ENCODE measurements at places on chromosomes 11 and 22.

GRCh38 chr11:35912883-35913624, 30.8 kb upstream of the LDLRAD3 start:
- no peak for DNase-seq

DNA sequence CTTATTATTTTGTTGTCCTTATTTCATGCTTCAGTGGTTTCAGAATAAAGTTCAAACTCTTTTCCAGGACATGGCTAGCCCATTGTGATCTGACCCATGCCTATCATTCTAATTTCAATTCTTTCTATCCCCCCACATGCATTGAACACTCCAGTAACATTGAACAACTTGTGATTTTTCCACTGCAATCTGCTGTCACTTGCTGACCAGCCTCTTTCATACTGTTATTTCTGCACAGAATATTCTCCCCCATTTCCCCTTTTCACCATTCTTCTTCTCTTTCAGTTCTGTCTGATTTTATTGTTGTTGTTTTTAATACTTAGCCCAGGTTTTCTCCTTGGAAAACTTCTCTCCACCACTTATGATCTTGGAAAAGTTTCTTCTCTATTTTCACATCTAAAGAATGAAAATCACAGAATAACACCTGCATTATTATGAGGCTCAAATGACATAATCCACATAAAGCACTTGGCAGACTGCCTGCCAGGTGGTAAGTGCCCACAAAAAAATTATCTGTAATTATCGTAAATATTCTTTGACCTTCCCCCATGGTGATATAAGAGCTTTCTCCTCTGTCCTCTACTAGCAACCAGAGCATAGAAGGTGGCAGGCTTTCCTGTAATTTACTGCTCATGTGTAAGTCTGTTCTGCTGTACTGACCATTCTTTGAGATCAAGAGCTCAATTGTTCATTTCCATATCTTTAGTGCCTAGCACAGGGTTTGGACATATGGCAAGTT, 51.9 kb upstream of the EED start:
- DNase-seq = no peak

GRCh38 chr22:42648368-42649245, 585 bp downstream of the CYB5R3 start:
- DNase-seq = peak; percentile 73

GRCh38 chr11:5226732-5227310, at the start of gene HBB:
TSS of gene HBB (minus strand) at chr11:5227071. CDS start at chr11:5227021, 50 bp downstream.
- no peak for DNase-seq

DNA sequence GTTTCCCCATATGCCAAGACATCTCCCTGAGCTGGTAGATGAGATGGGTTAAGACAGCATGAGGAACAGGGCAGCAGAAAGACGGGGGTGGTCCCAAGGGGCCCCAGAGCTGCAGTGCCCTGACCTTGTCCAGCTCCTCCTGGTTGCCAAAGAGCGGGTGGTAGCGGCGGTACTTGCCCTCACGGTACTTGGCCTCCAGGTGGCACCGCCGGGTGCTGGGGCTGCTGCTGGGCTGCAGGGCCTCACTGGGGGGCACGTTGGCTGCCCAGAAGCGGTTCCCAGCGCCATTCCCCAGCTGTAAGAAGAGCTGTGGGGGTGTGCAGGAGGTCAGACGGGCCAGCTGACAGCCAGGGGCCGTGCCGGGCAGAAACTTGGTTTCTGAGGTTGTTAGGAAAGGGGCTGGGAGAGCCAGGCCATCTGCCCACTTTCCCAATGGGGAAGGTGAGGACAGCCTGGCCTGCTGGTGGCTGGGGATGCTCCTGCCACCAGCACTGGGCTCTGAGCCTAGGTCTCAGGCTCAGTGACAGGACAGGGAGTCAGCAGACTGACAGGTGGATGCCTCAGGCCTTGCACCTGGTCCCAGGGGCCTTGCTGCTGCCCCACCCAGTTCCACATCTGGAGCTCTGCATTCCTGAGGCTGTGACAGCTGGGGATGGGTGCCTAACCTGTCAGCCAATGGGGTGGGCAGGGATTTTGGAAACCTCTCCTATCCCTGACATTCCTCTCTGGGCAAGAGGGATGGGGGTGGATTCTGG, 30.0 kb upstream of the PDE2A start:
- no peak for DNase-seq

GRCh38 chr11:87255589-87255988, 217.9 kb downstream of the TMEM135 start:
- DNase-seq = no peak

- DNase-seq = no peak
Measured at GRCh38 chr11:100964435-100964834, 165.2 kb downstream of the PGR start.

DNA sequence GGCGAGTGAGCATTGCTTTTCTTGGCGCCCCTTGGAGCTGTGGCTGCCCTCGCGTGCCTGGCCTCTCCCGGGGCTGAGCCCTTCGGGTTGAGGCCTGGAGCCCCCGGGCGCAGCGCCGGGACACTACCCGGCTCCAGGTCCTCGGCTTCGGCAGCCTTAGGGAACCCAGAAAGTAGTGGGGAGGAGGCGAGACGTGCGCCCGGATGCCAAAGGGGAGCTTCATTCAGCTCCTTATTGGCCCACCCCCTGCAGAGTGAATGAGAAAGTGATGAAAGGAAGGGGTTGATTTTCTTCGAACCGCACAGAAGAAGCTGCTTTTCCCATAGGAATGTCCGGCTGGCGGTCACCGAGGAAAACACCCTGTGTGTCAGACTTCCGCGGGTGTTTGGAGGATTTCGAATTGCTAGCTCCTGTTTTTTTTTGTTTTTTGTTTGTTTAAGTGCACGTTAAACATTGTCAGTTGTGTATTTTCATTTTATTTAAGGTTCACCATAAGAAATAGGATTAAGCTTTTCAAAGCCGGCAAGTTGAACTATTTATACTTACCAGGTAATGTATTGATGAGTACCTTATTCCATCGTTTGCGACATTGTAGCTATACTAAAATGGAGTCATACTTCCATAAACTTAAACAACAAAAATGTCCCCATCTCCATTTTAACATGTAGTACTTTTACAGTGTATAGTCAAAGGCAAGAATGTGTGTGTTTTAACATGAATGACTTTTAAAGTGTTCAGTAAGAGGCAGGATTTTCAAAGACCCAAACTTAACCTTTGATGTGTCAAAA, 841 bp upstream of the EIF4G2 start:
- no peak for DNase-seq

DNA sequence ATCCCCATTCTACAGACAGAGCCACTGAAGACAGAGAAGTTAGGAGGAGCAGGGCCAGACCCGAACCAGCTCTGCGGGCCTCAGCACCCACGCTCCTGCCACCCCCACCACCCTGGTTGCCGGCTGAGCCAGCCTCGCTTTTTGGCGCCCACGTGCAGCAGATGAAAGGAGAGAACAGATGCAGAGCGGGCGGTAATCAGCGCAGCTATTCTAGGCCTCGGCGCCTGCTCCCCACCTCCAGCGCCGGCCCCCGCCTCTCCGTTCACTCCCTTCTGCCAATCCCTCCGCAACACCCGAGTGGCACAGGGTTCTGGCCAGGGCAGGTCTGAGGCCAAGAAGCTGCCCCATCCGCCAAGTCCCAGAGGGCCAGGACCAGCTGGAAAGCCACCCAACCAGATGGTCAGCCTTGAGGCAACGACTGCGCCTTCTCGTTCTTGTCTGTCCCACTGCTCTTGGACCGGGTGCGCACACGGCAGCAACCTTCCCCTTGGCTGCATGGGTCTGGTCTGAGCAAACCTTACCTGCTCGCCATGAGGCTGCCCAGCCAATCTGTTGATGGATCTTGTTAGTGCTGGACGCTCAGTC, 16.8 kb downstream of the DNAL4 start:
- DNase-seq = no peak

- no peak for DNase-seq
Measured at GRCh38 chr11:24453129-24453718, 43.6 kb upstream of the LUZP2 start.

GRCh38 chr22:26139310-26139709, 30.0 kb upstream of the SEZ6L start:
- DNase-seq = no peak

DNA sequence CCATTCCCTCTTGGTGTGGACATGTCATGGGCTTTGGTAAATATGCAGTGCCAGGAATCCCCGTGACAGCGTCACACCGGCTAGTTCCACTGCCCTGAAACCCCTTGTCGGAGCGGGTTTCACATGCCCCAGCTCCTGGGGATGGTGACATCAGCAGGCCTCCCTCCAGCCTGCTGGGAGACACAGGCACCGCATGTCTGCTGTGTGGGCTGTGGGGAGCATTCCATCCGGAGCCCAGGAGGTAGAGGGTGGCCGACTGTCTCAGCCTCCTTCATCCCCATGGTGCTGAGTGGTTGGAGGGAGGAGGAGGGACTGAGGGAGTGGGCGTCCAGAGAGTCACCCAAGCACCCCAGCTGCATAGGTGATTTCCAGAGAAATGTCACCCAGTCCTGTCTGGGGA, 1161.1 kb downstream of the BRD1 start:
- DNase-seq = no peak

- no peak for DNase-seq
Measured at GRCh38 chr22:50184902-50185374, 775 bp upstream of the TRABD start.

DNA sequence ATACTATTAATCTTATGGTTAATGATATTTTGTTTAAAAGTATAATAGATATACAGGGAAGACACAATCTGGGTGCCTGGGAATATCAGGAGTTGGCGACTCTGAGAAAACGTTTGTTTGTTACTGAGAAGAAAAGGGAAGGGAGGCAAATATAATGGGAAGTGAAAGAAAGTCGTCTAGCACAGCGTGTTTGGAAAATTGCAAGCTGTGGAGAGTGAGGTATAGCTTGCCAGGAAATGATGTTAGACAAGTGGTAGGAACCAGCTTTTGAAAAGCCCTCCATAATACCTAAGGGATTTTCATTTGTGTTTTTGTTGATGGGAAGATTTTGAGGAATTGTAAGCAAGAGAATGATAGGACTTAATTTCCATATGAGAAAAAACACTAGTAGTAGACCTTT, 322.2 kb downstream of the LUZP2 start:
- DNase-seq = no peak

- no peak for DNase-seq
Measured at GRCh38 chr22:35685731-35686130, 31.9 kb upstream of the APOL5 start.

GRCh38 chr11:111148121-111148520, 97.4 kb upstream of the POU2AF2 start:
- no peak for DNase-seq

DNA sequence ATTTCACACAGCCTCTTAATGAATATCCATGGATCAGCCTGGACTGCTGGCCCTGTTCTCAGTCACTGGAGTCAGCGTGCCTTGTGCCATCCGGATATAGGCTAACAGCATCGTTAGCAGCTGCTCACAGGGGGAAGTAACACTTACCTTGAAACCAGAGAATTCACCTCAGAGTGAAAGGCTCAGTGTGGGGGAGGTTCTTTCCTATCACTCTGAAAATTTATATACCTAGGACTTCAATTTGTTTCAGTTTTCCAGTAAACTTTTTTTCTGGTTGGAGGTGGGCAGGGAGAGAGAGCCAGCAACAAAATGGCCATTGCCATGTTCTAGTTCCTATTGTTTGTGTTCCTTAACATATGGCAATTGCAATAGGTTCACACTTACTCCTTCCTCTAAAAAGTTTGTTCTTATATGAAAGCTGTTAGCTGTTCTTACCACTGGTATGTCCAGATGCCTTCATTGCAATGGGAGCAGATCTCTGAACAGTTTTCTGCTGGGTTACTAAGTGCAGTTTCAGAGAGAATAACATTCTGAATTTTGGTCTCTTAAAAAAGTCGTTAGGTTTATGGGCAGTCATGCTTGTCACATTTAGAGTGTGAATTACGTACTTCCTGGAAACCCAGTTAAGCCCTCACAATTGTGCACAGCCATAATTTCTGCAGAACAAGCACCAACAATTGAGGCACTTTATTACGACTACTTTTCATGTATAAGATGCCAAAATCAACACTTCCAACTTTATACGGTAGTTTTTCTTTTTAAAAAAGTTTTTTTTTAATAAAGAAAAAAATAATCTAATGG, 247.6 kb downstream of the CADM1 start:
- no peak for DNase-seq

GRCh38 chr22:47247579-47248240, 485.3 kb downstream of the TBC1D22A start:
- no peak for DNase-seq

GRCh38 chr11:23570828-23571227, 710.6 kb upstream of the CCDC179 start:
- DNase-seq = no peak

- DNase-seq = no peak
Measured at GRCh38 chr22:42313204-42313603, 42.8 kb upstream of the TCF20 start.

DNA sequence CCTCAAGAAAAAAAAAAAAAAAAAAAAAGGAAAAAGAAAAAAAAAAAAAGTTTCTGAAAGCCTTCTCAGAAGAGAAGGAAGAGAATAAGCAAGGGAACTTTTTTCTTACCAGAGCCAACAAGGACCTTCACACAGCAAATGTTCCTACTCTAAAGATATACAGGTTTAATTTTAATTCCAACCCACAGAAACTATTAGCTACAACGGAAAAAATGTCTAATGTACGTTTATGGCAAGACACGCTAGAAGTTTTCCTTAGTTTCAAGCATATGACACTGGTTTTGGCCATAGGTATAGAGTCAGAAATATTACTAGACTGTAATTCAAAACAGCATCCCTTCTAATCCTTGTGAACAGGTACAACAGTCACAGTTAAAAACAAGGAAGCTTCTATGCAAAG, 120.1 kb downstream of the MRTFA start:
- no peak for DNase-seq

DNA sequence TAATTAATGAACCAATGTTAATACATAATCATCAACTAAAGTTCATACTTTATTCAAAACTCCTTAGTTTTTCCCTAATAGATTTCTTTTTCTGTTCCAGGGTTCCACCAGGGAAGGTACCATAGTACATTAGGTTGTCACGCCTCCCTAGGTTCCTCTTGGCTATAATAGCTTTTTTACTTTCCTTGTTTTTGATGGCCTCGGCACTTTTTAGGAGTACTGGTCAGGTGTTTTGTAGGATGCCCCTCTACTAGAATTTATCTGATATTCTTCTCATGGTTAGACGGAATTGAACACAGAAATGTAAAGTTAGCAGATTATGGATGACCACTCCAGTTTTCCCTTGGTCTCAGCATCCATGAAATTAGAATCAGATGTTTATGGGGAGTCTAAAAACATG, 34.0 kb downstream of the PARVA start:
- no peak for DNase-seq

DNA sequence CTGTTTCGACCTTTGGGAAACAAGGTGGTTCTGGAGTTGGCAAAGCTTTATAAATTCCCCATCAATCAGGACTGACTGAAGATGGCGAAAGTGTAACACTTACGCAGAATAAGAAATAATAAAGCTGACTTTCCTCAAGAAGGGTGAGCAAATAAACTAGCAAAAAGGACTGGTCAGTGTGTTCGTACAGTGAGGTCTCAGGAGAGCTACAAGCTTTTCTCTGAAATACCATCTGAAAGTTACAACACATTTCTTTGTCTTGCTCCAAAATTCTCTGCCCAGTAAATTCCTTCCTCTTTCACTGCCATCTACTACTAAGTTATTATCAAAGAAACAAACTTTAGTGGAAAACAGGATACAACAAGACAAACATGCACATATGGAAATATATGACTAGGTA, 13.4 kb downstream of the PITPNB start:
- no peak for DNase-seq

Data from left hindlimb (tissue), 1 donor.